ENCODE measurements at places on chromosomes 16 and 17.
A peak's percentile ranks its signal among the peaks of the same experiment; 100 is the strongest.

DNA sequence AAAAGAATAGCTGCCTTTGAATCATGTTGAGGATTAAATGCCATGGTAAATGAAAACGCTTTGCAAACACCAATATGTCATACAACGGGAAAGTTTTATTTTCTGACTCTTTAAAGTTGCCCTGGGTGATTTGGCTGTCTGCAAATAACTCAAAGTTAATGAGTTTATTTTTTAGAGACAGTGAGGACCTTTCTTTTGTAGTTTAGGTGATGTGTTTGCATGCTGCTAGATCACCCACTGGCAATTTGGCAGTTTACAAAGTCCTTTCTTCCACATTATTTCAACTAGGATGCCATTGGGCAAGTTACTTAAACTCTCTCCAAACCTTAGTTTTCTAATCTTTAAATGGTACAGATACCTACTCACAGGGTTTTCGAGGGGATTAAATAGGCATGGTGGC lies 37.8 kb downstream of the GDE1 start:
- DNase-seq: no peak

DNA sequence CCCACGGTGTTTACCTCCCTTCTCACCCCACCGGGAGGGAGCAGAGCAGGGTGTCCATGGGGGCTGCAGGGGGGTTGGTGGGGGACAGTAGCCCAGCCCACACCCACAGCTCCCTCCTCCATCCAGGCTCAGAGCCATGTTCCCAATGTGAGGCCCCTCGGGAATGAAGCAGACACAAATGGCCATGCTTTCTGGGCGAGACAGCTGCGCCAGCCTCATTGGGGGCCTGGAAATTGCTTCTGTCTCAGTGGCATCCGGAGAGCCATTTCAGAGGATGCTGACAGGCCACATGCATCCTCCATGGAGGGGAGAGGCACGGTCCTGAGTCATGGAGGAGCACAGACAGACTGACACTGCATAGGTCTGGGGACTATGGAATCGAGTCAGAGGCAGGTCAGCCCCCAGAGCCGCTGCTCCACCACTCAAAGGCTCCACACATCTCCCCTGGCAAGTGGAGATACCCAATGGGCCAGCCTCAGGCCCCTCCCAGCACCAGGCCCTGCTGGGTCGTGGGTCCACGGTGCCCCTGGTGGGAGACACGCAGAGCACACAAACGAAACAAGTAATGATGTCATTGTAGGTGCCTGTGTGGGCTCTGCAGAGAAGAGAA lies 59.6 kb upstream of the ENPP7 start:
- no peak for DNase-seq

DNA sequence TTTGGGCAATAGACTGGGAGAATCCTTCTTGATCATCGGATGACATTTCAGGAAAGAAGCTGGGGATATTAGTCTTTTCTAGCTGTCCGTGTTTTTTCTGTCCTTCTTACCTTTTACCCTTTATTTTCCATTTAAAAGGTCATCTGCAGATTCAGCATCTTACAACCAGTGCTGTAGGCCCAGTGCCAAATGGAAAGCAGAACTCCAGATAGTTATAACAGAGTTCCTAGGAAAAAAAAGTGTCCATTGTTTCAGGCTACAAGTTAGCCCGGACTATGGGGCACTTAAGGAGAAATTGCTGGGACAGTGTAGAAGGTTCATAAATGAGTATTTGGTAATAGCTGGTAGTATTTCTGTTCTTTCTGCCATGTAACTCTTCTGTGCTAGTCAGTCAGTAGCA lies 28.4 kb downstream of the LDHD start:
- no peak for DNase-seq

DNA sequence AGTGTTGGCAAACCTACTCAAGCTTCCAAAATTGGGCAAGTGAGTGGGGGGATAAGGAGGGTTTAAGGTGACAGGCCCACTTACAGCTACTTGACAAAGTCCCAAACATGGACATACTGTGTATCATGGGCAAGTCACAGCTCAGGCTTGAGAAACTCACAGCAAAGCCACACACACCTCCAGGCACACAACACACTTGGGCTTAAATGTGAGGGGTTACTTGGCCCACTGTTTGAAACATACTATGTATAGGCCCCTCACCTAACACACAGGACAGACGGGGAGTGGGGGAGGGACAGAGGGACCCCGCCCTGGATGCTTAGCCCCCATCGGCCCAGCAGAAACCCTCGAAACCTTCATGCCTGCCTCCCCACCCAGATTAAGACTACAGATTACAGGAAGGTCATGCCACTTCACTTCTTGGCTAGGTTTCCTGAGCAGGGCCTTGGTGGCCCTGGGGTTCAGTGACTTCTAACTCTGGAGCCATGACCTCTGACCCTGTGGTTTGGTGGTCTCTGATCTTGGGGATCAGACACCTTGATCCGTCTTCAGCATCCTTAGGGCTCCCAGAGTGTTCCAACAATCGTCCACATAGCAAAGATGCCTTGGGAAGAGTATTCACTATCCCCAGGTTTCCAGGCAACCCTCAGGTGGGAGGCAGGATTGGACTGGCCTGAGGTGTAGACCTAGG lies 2.3 kb upstream of the SAMD14 start:
- DNase-seq: no peak

- no peak for DNase-seq
Measured at GRCh38 chr17:2721603-2722002, 10.0 kb upstream of the CLUH start.

GRCh38 chr17:17784657-17785267 lies 52.0 kb downstream of the SREBF1 start:
- no peak for DNase-seq

GRCh38 chr16:89033304-89033703 lies 56.3 kb upstream of the CBFA2T3 start:
- DNase-seq: no peak

GRCh38 chr16:69013991-69014390 lies 91.5 kb upstream of the HAS3 start:
- no peak for DNase-seq

GRCh38 chr17:70106551-70106950 lies 31.5 kb downstream of the KCNJ16 start:
- DNase-seq: no peak

GRCh38 chr16:49494891-49495566 lies 121.4 kb downstream of the C16orf78 start:
- no peak for DNase-seq

- no peak for DNase-seq
Measured at GRCh38 chr17:37725021-37725595, 19.8 kb downstream of the HNF1B start.

DNA sequence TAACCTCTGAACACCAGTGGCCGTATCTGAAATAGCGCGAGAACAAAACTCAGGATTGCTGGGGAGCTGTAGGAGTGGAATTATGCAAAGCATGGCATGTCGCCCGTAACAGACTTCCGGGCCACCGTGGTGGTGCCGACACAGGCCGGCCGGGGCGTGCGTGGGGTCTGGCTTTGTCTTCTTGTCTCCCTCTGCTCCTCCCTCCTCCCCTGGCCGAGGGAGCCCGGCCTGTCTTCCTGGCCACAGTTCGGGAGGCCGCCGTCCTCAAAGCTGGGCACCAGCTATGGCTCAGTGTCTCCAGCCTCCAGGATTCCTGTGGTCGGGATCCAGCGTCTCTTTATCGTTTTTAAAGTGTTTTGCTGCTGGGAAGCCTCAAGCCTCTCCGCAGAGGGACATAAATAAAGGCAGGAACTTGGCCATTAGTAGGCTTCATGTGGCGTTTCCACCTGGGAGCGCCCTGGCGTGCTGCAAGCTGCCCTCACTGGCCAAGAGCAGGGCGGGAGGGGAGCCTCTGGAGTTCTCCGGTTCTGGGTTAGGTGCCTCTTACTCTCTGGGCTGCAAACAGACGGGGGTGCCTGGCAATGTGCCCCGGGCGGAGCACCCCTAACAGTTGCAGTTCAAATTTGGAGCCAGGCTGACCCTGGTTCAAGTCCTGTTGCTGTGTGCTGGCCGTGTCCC lies 22.0 kb upstream of the NPTX1 start:
- DNase-seq: no peak

- no peak for DNase-seq
Measured at GRCh38 chr16:23134274-23134673, 15.0 kb downstream of the USP31 start.

DNA sequence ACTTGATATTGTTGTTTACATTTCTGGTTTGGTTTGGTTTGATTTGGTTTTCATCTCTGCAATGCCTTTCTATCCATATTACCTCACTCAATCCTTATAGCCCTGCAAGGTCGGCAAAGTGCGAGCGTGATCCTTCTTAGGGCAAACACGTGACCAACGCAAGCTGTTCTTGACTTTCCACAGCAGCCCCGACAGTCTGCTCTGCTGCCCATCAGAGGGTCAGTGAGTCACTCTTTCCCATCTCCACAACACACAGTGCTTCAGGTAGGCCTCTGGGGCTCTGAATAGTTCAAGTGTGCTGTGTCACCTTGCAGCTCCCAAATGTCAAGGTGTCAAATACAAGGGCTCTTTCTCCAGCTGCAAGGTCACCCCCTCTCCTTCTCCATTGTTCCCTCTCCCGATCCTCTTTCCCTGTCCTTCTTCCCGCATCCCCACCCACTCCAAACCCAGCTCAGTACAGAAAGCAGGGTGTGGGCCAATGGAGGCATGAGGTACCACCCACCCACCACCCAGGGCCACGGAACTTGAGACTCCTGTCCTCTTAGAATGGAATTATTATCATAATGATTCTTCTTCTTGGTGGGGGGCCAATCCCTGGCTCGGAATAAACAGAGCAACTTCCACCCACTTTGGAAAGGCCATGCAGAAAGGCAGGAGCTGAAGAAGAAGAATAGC lies 139.7 kb downstream of the SLC39A11 start:
- DNase-seq: no peak

- no peak for DNase-seq
Measured at GRCh38 chr17:63390090-63390489, 56.0 kb downstream of the CYB561 start.

- no peak for DNase-seq
Measured at GRCh38 chr17:39676198-39676819, 8.1 kb downstream of the PNMT start.

- DNase-seq: no peak
Measured at GRCh38 chr17:10294180-10294579, 78.6 kb downstream of the MYH13 start.

GRCh38 chr17:80453126-80453997 lies 23.0 kb downstream of the NPTX1 start:
- DNase-seq: no peak

- no peak for DNase-seq
Measured at GRCh38 chr16:26186091-26186615, 494.4 kb downstream of the HS3ST4 start.

DNA sequence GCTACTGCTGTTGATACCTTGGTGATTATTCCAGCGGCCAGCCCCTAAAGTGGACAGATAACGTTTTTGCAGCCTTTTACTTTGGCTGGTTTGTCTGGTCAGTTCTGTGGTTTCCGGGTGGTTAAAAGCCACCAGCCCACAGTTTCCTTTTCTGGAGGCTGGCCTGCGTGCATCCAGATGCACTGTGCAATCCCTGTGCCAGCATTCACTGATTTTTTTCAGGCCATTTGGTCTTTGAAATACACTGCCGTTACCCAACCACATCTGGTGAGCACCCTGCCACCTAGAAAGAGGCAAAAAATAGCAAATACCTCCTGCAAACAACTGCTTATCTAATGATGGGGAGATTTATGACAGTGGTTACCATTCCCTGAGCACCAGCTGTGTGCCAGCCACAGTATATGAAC lies 797 bp downstream of the NUDT7 start:
- no peak for DNase-seq

- DNase-seq: no peak
Measured at GRCh38 chr17:18362698-18363100, 651 bp downstream of the SHMT1 start.

GRCh38 chr17:40348136-40348504 lies 16.4 kb downstream of the GJD3 start:
- DNase-seq: no peak

- no peak for DNase-seq
Measured at GRCh38 chr17:77649717-77650211, 308.7 kb upstream of the TNRC6C start.

GRCh38 chr17:74923538-74924249 lies 379 bp upstream of the OTOP2 start:
- peak; percentile 53 for DNase-seq

DNA sequence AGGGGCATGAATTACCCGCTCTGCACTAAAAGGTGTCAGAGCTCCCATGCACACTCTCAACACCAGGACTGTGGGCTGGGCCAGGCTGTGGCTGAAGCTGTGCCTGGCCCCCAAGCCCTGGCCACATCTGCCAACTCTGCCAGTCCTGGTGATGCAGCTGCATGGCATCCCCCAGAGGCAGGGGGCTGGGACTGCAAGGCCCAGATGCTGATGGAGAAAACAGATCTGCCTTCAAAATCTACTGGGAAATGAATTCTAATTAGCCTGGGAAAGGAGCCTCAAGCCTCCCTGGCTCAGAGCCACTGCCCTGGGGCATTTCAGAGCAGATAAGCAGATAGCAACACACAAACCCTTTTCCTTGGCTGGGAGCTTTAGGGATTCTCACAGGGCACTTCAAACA lies 3.4 kb downstream of the CHST6 start:
- DNase-seq: no peak

DNA sequence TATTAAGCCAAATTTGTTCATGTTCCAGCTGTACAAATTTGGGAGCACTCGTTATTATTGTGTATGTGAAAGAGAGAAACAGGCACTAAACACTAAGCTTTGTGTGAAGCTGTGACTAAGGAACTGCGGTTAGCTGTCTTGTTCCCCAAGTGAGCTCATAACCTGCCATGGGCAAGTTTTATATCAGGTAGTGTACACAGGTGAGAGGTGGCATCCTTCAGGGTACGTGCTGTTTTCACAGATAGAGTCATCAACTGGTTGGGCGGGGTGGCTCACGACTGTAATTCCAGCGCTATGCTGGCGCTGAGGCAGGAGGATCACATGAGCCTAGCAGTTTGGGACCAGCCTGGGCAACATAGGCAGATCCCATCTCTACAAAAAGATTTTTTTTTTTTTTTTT lies 2.8 kb downstream of the DNAJA3 start:
- DNase-seq: no peak

GRCh38 chr16:82960918-82961317 lies 334.1 kb downstream of the CDH13 start:
- DNase-seq: no peak

DNA sequence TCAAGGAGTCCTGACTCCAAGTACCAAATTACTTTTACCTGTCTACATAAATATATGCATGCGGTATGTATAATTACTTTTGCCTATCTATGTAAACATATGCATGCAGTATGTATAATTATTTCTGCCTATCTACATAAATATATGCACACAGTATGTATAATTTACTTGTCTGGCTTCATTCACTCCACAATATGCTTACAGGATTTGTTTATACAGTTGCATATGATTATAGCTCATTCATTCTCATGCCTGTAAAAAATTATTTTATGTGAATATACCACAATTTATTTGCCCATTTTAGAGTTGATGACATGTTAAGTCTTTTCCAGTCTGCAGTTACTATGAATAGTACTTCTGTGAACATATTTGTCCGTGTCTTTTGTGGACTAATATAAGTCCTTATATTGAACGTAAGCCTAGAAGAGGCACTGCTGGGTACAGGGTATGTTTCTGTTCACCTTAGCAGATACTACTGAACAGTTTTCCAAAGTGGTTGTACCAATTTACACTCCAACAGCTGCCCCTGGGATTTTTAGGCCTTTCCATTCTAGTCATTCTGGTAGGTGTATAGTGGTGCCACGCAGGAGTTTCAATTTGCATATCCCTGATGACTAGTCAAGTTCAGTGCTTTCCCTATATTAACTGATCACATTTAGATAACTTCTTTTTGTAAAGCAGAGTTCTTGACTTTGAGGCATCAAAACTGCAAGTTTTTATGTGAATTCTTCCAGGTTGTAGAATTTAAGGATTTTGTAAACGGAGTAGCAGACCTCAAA lies 47.0 kb downstream of the MARVELD3 start:
- no peak for DNase-seq
